Activated naive CD4-positive, alpha-beta T cell treated with anti-CD3 and anti-CD28 coated beads, Interleukin-2, amount 10 ng/mL, durations not matched to agents 5 hours and 36 hours (primary cell): ENCODE measurements at places on chromosomes 13 and 19. TPM values are rescaled to one million over a fixed set of nuclear protein-coding genes. Genes with fewer than 3 reads are reported as not detected.

PRTN3 gene
- not detected for total RNA-seq

FAM32A gene
- total RNA-seq, result 59.5 TPM

BICRA gene
- total RNA-seq, result 24.4 TPM

PCDH8 gene
- 0.05 TPM for total RNA-seq

ZNF135 gene
- 0.50 TPM for total RNA-seq

WDR88 gene
- not detected for total RNA-seq

SMIM44 gene
- not detected for total RNA-seq

B3GNT3 gene
- not detected for total RNA-seq

SELENOV gene
- total RNA-seq, result not detected

SLITRK6 gene
- total RNA-seq, result not detected

EDNRB gene
- total RNA-seq, result not detected

IGFL2 gene
- not detected for total RNA-seq

RNF17 gene
- not detected for total RNA-seq

MAST1 gene
- total RNA-seq, result 0.53 TPM

SPACA4 gene
- not detected for total RNA-seq

CEACAM19 gene
- total RNA-seq, result 0.34 TPM

MBD3L2 gene
- not detected for total RNA-seq

CXCL17 gene
- not detected for total RNA-seq

CCNE1 gene
- 37.3 TPM for total RNA-seq
